ENCODE measurements at places on chromosomes 3 and 15.

GRCh38 chr15:75346796-75347221 lies at the start of gene NEIL1:
NEIL1 (plus strand) TSS chr15:75347039; CDS start chr15:75348906, 1,867 bp downstream.
- DNase-seq, result no peak

GRCh38 chr3:50373146-50374051 lies 14.1 kb upstream of the TMEM115 start:
- DNase-seq, result no peak

DNA sequence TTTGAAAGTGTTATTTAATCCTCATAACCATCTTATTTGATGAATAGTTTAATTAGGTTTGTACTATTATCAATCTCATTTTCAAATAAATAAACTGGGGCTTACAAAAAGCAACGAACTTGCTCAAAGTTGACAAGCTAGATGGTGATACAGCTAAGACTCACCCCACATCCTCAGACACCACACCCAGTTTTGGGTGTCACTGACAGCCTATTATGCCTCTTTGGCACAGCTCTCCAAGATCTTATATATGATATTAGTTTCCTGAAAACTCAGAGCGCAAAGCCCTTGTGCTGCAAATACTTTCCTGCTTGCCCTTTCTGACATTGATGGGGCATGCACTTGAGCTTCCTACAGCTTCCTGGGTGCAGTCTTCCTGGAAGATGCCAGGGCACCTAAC lies 223.4 kb upstream of the GADL1 start:
- DNase-seq, result no peak

- DNase-seq, result no peak
These were observed 18.4 kb downstream of the ITGA11 start for GRCh38 chr15:68413363-68414205.

GRCh38 chr15:33396475-33396874 lies 85.7 kb downstream of the RYR3 start:
- no peak for DNase-seq

- no peak for DNase-seq
These were observed 75.7 kb upstream of the EPHB3 start for GRCh38 chr3:184485906-184486305.

GRCh38 chr3:106985721-106986120 lies 391.5 kb upstream of the CCDC54 start:
- no peak for DNase-seq

- DNase-seq, result no peak
These were observed 48.8 kb downstream of the HMCES start for GRCh38 chr3:129327510-129327909.

- DNase-seq, result no peak
These were observed 76.4 kb upstream of the ETV5 start for GRCh38 chr3:186185194-186185787.

DNA sequence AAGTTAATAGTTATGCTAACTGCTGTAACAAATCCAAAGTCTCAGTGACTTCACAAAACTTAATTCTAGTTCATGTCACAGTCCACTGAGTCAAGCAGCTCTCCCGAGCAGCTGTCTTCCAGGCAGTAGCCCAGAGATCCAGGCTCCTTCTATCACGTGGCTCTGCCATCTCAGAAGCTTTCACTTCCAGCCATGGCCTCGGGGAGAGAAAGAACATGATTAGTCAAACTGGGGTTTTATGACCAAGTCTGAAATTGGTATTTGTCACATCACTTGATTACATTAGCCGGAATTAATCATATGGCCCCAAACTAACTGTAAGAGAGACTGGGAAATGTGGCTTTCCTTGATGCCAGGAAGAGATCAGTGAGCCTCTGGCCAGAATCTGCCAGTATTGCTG lies 70.2 kb upstream of the DGKG start:
- no peak for DNase-seq

GRCh38 chr3:194730365-194730764 lies 44.7 kb downstream of the FAM43A start:
- DNase-seq, result no peak

DNA sequence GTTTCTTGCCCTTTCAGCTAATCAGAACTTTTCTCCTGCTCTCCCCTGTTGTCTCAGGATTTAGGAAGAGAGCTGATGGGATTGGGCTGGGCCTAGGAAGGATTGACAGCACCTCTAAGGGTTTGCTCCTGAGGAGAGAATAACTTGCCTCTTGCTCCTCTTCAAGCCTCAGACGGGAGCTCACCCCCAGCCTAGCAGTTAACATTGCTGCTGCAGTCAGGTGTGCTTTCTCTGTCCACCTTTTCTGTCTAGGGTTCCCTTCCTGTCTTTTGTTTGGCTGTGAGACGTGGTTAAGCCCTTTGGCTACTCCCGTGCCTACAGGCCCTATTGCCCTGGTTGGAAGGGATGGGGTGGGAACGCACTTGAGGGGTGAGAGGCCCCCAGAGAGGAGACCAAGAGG lies 20.1 kb downstream of the TMEM108 start:
- DNase-seq, result no peak
